ENCODE measurements at places on chromosomes 16 and 17.

DNA sequence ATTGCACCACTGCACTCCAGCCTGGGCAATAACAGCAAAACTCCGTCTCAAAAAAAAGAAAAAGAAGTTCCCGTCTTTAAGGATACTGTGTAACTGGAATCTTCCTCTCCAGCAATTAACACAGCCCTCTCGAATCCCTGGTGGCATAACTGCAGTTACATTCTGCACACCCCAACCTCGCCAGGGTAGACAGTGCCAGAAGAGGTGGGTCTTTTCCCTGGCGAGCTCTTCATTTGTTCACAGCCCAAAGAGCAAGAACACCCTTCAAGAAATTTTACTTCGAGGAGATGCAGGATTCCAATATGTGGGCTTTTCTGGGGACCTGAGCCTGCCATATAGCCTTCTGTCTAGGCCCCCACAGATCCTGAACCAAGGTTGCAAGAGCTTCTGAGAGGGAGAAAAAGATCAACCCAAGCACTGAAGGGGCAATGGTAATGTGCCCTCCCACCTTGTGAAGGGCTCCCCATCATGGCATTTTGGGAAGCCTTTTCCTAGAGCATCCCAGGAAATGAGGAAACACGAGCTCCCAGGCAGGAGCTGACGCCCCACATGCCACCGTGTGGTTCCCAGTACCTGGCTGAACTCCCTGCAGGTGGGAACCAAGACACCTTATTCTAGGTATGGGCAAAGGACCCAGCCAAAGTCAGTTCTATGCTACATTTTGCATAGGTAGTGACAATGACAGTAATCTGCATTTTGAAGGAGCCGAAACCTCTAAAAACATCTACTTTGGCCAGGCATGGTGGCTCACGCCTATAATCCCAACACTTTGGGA is 26.9 kb downstream of the TK2 start:
- no peak for DNase-seq

DNA sequence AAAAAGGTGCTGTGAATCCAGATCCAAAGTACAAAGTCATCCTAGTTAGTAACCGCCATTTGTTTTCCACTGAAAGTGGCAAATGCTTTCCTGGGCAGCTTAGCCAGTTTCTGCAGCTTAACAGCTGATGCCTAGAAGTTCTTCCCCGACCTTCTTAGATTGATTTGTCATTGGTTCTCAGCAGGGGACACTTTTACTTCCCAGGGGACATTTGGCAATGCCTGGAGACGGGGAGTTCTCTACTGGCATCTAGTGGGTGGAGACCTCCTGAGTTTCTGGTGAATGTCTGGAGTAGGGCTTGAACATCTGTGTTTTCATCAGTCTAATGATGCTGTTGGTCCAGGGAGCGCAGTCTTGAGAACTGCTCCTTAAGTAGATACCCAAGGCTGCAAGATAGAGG is 7.6 kb downstream of the DNAJA3 start:
- no peak for DNase-seq

- DNase-seq: no peak
Measured at GRCh38 chr17:69551212-69552010, 136.9 kb downstream of the MAP2K6 start.

GRCh38 chr16:28063591-28064061 is at the start of gene GSG1L:
GSG1L (minus strand) TSS chr16:28063714; CDS start chr16:28063424, 290 bp downstream.
- no peak for DNase-seq

- DNase-seq: no peak
Measured at GRCh38 chr17:57438066-57438731, 181.9 kb downstream of the MSI2 start.

DNA sequence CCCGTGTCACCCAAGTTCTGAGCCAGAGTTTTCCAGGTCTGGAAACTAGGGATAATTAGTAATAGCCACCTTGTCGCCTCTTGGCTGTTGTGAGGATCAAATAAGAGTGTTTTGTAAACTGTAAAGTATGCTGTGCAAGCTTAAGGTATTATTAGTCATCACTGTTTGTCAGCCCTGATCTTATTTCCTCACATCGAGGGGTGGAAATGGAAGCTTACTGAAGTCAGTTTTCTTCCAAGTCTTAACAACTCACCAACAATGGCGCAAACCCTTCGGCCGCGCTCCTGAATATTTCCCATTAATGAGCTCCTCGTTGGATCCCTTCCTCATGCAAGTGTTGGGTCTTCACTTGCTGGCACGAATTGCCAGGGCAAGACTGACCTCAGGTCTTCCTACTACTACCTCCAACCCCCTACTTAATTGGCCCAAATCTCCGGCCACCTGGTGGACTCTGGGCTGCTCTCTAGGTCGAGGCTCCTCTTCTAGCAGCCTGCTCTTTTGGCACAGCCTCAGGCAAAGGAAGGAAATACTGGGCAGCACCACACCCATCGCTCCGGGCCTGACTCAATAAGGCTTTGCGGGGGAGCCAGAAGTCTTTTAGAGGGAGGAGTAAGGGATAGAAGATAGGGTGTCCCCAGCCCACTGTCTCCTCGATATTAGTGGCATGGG is 885 bp upstream of the SLC35B1 start:
- no peak for DNase-seq

GRCh38 chr17:70794738-70795137 is 625.4 kb downstream of the KCNJ2 start:
- no peak for DNase-seq

GRCh38 chr17:36665417-36665816 is 64.0 kb downstream of the MRM1 start:
- peak; percentile 7 for DNase-seq

DNA sequence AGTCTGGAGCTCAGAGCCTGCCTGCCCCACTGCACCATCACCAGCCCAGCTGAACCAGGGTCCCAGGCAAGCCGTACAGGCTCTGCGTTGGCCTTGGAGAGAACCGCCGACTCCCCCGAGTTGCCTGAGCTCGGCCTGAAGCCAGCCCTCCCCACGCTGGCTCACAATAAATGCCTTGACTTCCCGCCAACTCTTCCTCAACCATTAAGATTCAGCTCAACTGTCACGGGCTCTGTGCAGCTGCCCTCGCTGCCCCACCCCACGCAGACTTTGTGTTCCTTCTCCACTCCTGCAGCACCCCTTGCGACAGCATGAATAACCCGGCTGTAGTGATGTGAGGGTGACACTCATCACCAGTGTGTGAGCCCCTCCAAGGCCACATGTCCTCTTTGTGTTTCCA is 4.8 kb upstream of the QPRT start:
- DNase-seq: no peak

- no peak for DNase-seq
Measured at GRCh38 chr16:9534759-9535158, 443.3 kb downstream of the HAPSTR1 start.

DNA sequence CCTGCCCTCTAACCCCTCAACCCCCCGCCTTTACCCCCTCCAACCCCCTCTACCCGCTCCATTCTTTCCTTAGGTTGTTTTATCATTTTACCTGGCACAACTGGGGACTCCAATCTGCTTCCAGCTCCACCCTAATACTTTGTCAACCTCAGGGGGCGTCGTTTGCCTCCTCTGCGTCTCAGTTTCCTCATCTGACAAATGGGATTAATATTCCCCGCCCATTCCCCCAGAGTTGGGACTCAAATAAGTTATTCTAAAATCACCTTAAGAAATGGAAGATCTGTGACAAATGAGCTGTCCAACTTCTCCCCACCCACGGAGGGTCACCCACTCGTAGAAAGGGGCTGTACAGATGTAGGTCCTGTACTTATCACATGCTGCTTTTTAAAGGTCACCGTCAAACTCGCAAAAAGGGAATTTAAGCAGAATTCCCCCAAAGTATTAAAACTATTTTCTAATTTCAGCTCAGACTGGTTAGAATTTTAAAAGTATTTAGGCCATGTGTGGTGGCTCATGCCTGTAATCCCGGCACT is 40.6 kb upstream of the CPNE2 start:
- no peak for DNase-seq

GRCh38 chr16:73732143-73732542 is 564.5 kb upstream of the PSMD7 start:
- no peak for DNase-seq

DNA sequence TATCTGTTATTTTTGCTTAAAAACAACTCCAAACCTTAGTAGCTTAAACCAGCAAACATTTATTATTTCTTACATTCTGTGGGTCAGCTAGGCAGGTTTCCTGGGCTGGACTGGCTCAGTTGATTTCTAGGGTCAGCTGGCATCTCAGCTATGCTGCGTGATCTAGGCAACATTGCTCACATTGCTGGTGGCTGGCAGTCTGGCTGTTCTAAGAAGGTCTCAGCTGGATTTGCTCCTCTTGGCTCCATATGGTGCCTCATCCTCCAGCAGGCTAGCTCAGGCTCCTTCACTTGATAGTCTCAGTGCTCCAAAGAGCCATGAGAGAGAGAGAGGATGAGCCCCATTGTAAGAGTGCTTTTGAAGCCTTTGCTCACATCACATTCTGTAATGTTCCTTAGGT is 470.6 kb upstream of the CDH5 start:
- no peak for DNase-seq

DNA sequence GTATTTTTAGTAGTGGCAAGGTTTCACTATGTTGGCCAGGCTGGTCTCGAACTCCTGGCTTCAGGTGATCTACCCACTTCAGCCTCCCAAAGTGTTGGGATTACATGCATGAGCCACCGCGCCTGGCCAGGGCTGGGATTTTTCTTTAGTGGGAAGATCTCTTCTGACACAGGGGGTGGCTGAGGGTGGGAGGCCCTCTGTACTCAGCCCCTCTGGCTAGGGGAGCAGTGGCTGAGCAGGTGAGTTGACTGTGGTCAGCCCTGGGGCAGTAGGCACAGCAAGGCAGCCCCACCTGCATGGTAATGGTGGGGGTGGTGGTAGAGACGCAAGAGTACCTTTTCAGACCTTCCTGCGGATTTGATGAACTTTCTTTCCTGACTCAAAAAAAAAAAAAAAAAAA is 12.3 kb upstream of the GPRC5B start:
- DNase-seq: no peak

DNA sequence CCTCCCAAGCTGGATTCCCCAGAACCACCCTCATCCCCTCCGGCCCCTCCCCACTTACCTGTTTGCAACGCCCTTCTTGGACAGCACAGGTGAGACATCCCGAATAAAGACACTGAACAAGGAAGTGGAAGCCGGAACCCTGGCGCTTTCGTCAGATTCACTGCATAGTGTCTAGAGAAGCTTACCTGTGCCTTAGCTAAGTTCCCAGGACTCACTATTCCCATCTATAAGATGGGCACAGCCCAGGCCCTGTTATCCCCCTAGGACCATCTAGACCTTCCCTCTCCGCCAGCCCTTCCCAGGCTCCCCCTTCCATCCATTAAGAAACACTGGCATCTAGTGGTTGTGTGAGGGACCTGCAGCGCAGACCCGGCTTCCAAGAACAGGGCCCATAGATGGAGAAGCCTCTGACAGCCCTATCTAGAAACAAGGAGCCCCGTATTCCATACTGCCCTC is 26.9 kb upstream of the RPL38 start:
- DNase-seq: peak; percentile 71

- peak; percentile 88 for DNase-seq
Measured at GRCh38 chr16:59210955-59211541, 476.9 kb upstream of the GOT2 start.

- DNase-seq: no peak
Measured at GRCh38 chr16:1310832-1311200, 1.4 kb downstream of the UBE2I start.

DNA sequence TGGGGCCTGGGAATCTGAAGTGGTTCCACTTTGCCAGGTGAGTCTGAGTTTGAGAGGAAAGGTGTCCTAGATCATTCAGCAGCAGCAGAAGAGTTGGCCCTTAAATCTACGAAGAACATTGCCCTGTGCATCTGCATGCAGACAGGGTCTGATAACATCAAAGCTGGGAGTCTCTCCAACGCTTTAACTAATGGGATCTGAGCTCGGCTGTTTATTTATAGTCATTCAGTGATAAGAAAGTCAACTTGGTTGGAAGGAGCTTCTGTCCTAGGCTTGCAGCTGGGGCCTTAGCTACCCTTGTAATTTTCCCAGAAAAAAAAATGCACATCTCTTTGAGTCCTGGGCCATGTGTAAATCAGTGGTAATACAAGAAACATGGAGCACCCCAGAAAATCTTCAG is 418.0 kb upstream of the HSBP1 start:
- DNase-seq: no peak

DNA sequence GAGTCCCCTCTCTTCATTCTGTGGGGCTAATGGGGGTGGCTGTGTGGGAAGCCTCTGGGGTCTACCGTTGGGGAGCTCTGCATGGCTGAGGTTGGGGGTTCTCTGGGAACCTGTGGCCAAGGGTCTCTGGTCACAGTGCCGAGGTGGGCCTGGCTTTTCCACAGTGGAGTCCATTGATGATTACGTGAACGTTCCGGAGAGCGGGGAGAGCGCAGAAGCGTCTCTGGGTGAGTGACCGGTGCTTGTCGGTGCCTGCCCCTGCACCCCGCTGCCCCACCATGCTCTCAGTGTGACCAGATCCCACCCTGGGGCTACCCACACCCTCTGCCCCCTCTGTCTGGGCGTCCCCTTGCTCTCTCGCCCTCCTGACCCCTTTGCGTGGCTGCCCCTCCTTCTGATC is 4.5 kb downstream of the LAT start:
- DNase-seq: no peak

DNA sequence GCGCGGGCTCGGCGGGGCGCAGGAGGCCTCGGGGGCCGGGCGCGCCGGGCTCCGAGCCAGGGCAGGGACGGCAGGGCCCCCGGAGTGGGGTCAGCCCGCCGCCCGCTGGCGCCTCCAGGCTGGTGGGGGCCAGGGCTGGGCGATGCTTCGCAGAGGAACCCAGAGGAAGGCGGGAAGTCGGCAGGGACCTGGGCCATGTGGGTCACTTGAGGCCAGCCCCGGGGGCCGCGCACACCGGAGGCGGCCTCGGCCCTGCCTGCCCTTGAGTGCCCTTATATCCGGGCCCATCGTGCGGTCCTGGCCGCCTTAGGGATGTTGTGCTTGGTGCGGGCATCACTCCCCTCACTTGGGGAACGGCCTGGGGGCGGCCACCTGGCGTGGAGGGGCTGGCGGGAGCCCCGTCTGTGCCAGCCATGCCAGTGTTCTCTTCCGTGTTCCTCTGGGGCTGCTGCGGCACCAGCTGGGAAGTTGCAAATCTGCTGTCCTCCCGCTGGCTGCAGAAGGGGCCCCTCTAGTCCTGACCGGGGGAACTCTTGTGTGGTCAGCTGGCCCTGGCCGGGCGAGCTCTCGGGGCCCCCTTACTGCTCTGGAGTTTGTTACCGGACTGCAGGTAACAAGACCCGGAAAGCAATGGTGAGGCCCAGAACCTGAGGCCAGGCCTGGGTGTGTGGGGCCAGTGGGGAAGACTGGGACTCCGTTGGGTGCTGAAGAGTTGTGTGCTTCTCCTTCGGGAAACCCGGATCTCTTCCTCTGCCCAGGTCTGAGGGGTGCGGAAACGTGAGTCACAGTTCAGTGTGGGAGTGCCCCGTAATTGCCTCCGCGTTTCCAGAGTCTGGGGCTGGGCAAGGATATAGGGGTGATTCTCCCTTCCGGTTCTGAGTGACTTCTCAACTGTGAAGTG is 849 bp downstream of the CAPN15 start:
- peak; percentile 41 for DNase-seq

DNA sequence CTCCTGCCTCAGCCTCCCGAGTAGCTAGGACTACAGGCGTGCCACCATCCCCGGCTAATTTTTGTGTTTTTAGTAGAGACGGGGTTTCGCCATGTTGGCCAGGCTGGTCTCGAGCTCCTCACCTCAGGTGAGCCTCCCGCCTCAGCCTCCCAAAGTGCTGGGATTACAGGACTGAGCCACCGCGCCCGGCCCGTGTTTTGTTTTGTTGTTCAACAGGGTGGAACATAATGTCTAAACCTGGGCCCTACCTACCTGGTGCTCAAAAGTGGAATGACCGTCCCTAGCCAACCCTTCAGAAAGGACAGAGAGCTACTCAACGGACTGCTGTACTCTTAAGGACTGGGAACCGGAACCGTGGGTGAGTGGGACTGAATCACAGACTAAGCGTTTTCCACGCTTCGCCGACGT is 772 bp upstream of the KIF22 start:
- DNase-seq: no peak

GRCh38 chr16:19105891-19106624 is 7.7 kb upstream of the ITPRIPL2 start:
- peak; percentile 57 for DNase-seq

Data from fibroblast of skin of scalp (primary cell).